Activated naive CD4-positive, alpha-beta T cell treated with anti-CD3 and anti-CD28 coated beads for 36 hours (primary cell): ENCODE measurements at places on chromosomes 5 and 9. TPM values are rescaled to one million over a fixed set of nuclear protein-coding genes. Genes with fewer than 3 reads are reported as not detected.
A peak's percentile ranks its signal among the peaks of the same experiment; 100 is the strongest.

DNA sequence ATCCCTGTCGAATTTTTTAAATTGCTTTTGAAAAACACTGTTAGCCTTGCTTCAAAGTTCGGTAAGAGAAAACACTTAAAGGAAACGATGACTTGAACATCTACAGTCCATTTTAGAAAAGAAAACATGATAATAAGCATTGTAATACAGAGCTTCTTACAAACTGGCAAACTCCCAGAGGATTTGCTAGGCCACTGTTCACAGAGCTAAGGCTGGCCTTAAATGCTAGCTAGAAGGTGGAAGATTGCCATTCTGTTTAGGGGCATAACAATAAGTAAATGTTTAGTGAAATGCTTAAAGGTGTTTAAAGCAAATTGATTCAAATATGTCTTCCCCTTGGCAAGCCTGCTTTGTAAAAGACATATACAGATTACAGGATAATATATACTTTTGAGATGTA, 169.6 kb downstream of the TLE4 start:
- no peak for DNase-seq

DNA sequence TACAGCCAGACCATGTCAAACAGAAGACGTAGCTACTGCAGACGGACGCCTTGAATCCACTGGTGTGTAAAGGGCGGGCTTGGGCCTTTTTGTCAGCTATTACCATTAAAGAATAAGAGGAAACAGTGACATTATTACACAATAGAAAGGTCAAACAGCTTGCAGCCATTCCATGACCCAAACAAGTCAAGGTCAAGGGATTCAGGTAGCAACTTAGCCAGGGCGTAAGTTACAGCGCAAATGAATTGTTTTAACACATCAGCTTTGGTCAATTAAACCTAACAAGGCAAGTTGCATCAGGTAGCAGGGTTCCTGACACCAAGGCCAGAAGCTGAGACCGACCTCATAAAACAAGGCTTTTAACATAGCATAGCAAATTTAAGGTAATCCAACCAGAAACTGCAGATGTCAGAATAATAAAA, 15.3 kb downstream of the NFIB start:
- DNase-seq: no peak

- no peak for DNase-seq
Measured at GRCh38 chr9:133702798-133703590, 35.2 kb downstream of the SARDH start.

- no peak for DNase-seq
Measured at GRCh38 chr5:45417285-45417998, 278.7 kb downstream of the HCN1 start.

- no peak for DNase-seq
Measured at GRCh38 chr5:94595281-94595840, 23.0 kb downstream of the KIAA0825 start.

DNA sequence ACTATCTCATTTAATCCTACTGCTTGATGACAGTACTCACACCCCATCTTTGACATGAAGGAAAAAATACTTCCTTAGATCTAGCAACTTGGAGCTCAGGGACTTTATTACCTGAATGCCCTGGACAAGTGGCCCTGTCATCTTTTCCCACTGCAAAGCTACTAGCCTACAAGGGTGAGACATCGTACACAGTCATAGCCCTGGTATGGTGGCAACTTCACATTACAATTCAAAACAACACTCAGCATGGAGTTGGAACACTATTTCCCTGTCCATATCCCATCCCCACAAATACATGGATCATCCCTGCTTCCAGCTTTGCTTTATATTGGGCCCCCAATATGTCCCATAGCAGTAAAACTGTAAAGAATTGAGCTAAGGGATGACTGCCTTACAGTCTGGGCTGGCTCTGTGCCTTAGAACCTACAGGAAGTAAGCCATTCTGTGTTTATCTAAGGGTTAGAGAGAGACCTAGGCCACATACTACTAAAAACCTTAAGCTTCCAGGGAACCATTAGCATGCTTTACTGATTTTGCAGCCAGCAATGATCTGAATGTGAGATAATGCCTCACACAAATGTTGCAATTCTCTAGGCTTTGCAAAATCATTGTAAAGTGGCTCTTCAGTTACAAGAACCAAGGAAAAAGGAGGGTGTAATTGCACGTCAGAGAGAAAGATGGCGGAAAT, 55.9 kb downstream of the OTULIN start:
- DNase-seq: no peak

DNA sequence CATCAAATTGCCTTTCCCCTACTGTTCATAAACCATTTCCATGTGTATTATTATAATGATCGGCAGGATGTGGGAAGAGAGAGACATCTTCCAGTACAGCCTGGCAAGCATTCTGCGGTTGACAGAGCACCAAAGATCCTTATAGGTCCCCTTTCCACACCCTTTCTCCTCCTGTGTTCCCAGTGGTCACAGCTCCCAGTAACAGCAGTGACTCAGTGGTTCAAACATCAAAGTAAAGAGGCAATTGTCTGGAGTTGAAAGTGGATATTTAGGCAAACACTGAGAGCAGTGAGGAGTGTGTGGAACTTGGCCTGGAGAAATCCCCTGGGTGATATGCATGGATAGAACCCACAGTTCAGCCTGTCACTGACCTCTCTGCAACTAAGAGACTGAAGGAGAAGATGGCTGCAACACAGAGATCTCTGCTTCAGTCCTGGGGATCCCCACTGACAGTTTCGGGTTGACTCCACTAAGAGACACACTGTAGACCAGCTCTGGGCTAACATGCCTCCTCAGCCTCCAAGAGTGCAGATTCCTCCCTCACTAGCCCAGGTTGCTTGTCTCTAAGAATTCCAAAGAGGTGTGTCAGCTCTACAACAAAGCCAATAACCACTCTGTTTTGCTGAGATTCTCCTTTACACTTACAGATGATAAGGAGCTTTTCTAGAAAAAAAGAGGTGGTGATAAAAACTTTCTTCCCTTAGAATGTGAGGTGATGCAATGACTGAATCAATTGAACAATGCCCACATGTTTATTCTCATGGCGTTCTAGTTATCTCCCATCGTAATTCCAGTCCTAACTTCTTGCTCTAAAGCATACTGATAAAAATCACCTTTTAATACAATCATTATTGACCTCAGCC, 94.4 kb upstream of the IL6ST start:
- peak; percentile 85 for DNase-seq

- DNase-seq: no peak
Measured at GRCh38 chr9:89788434-89788833, 183.6 kb downstream of the GADD45G start.

GRCh38 chr5:154296525-154297159, 106.1 kb downstream of the GALNT10 start:
- no peak for DNase-seq

DNA sequence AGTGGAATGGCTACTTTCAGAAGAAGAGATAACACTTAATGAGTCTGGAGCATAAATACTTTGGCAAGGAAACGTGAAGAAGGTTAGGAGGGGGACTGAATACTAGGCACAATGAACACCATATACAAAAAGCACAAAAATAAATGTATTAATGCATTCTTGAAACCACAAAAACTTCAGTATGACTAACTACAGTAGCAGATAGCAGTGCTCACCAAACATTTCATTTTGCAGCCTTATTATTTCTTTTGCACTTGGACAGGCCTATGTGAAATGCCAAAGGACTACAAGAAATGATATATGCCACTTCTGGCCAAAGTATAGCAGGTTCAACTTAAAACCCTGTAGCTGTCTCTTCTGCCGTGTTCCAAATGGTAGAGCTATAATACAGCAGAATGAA, 26.3 kb downstream of the UBQLN1 start:
- DNase-seq: no peak

GRCh38 chr5:68251804-68252522, 36.4 kb downstream of the PIK3R1 start:
- no peak for DNase-seq

DNA sequence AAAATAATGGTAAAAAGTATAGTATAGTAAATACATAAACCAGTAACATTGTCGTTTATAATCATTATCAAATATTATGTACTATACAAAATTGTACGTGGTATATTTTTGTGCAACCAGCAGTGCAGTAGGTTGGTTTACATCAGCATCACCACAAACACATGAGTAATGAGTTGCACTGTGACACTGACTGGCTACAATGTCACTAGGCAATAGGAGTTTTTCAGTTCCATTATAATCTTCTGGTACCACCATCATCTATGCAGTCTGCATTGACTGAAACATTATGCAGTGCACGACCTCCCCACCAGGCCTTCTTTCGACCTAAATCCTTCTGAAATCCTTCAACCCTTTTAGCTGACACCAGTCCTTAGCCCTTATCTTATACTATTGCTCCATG, 105.8 kb downstream of the SREK1 start:
- DNase-seq: no peak

- DNase-seq: no peak
Measured at GRCh38 chr9:99411068-99411467, 189.0 kb downstream of the SEC61B start.

DNA sequence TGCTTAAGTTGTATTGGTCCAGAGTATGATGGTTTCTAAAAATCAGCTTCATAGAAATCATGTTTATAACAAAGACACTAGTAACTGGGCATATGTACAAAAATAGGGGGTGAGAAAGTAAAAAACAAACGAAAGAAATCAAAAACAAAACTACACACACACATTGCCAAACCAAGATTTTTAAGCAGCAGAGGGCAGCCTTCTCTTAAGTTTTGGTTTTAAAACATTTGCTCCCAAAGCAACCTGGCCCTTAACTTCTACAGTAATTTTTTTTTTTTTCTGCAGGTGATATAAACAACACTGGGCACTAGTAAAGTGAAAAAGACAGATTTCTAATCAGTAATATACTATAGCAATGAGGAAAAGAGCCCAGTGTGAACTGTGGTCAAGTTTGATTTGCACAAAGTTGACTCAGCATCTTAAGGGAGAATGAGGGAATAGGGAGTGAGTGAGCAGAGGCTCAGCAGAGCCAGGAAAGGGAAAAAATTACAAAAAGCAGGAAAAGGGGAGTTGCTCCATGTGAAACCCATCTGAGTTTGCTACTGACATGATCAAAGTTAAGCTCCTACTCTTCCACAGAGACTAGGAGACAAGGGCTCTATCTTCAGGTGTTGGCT, 13.4 kb upstream of the GAPT start:
- no peak for DNase-seq

- DNase-seq: no peak
Measured at GRCh38 chr5:2921651-2922050, 170.2 kb upstream of the IRX2 start.

GRCh38 chr5:131000289-131000688, 164.8 kb downstream of the HINT1 start:
- DNase-seq: no peak

- DNase-seq: no peak
Measured at GRCh38 chr5:176819476-176819875, 9.1 kb downstream of the UNC5A start.

DNA sequence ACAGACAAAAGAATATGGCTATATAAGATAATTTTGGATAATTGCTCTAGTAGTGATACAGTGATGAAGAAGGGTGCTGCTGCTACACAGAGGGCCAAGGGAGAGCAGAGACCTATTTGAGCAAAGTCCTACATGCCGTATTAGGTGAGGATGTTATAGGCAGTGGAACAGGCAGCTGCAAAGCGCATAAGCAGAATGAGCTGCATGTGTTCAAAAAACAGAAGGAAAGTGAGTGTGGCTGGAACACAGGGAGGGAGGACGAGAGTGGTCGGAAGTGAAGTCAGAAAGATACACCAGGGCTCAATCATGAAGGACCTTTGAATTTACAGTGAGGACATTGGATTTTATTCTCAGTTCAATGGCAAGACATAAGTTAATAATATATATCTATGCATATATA, 35.4 kb downstream of the ITGA2 start:
- DNase-seq: no peak

GRCh38 chr9:120382453-120382852, 197.5 kb downstream of the CDK5RAP2 start:
- no peak for DNase-seq

GRCh38 chr5:158869092-158869491, 230.6 kb downstream of the EBF1 start:
- no peak for DNase-seq

DNA sequence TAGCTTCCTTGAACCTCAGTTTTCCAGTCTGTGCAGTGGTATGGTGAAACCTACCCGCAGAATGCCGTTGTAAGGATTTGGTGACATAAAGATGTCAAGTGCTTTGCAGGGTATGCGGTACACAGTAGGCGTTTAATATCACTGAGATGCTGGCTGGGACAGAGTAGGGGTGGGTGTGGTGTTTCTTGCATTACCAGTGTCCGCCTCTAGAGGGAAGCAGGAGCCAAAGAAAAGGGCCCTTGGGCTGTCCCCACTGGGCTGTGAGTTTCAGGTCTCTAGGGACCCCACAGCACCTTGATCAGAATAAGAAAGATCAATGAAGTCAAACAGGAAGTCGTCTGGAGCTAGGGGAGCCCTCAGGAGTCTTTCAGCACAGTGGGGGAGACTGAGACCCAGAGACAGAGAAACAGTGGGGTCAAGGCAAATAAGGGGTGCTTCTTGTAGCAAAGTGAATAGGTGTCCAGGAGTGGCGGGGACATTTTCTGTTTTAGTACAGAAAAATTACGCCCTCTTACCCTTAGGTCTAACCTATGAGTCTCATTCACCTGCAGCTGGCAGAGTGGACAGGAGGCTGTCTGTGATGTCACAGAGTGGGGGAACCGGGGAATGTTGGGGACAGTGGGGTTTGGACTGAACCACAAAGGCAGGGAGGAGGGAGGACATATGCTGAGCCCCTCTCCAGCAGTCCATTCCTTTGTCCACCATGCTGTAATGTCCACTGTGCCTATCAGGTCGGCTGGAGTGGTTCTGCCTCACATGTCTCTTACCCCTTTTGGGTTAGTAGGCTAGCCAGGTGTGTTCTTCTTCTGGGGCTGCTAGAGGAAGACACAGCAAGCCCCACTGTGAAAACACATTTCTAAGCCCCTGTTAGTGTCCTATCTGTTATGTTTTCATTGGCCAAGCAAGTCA, 4.7 kb upstream of the TEX53 start:
- peak; percentile 77 for DNase-seq

PCDHA4 gene
- not detected for total RNA-seq

SLC12A7 gene
- 13.6 TPM for total RNA-seq

ICE1 gene
- total RNA-seq: 20.6 TPM

OTULINL gene
- total RNA-seq: 9.1 TPM

SPARC gene
- total RNA-seq: 0.20 TPM

CYLC2 gene
- total RNA-seq: not detected

PRDM9 gene
- total RNA-seq: not detected

CEMIP2 gene
- total RNA-seq: 39.7 TPM

HMCN2 gene
- total RNA-seq: not detected

PCDHB15 gene
- not detected for total RNA-seq

HEMGN gene
- 1.8 TPM for total RNA-seq
